Stimulated activated CD8-positive, alpha-beta memory T cell treated with anti-CD3 and anti-CD28 coated beads, Interleukin-4, amount 100 ng/mL, for 4 hours (primary cell): ENCODE measurements at places on chromosomes 5 and 9.

GRCh38 chr5:150130493-150130922 is 25.1 kb downstream of the PDGFRB start:
- no peak for DNase-seq

GRCh38 chr9:22064957-22065356 is 55.9 kb upstream of the CDKN2B start:
- DNase-seq, result no peak

GRCh38 chr9:3585606-3586005 is 59.8 kb upstream of the RFX3 start:
- no peak for DNase-seq

DNA sequence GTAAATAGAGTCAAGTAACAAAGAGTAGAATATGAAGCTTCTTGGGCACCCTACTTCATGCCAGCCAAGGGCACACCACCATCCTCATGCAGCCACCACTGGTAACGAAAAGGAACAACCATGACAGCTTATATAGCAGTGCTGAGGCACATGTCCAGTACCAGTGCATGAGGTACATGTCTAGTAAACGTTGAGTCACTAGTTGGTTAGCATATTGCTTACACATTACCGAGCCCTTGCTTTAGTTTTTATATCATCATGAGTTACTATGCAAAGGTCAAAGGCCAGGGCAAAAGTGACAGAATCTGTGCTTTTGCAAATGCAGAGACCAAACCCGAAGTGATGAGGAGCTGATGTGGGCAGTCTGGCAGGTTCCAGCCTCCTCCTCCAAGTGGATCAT is 147.1 kb upstream of the MAP1B start:
- no peak for DNase-seq

DNA sequence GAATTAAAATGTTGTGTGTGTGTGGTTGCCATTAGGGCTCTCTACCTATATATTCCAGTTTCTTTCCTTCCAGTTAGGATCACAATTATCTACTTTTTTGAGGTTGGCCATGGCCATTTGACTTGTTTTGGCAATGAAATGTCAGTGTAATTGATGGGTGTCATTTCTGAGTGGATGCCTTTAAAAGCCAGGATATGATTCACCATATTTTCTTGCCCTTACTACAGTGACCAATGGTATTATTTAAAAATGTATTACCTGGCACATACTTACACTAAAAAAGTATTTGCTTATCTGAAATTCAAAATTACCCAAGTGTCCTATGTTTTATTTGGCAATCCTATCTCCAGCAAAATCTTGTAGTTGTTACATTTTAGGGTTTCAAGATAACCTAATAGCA is 258.7 kb upstream of the ACTBL2 start:
- no peak for DNase-seq

GRCh38 chr5:141349917-141350619 is at the start of gene PCDHGB1:
Gene PCDHGB1 (plus strand): TSS chr5:141350099. CDS start chr5:141350261, 162 bp downstream.
- no peak for DNase-seq

- DNase-seq, result no peak
These were observed 159.1 kb upstream of the MAP1B start for GRCh38 chr5:71948206-71948605.

- DNase-seq, result no peak
These were observed 89.4 kb downstream of the ZNF474 start for GRCh38 chr5:122218778-122219177.

- no peak for DNase-seq
These were observed 95.5 kb upstream of the KCNN2 start for GRCh38 chr5:114266374-114266773.

DNA sequence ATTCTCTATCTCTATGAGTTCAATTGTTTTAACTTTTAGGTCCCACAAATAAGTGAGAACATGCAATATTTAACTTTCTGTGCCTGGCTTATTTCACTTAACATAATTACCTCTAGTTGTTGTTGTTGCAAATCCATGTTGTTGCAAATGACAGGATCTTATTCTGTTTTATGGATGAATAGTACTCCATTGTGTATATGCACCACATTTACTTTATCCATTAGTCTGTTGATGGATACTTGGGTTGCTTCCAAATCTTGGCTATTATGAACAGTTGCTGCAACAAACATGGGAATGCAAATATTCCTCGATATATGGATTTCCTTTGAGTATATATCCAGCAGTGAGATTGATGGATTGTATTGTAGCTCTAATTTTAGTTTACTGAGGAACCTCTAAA is 36.3 kb downstream of the MEGF9 start:
- DNase-seq, result no peak

DNA sequence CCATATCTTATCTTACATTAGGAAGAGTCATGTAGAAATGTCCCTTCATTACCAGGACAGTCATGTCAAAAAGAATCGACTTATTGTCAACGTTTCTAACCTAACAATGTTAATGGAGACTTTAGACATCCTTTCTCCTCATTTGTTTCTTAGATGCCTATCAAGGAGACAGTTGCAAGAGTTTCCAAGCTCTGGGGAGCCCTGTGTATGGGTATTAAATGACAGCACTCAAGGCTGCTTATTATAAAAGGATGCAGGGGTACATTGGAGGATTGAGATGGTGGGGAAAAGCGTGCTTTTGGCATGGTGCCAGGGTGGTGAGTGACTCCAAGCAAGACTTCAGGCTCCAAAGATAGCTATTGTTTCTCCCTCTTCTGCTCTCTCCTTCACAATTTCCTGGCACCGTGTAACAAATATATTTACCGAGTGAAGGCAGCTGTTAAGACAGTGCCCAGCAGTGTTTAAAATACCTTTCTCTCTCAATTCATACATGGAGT is 461.3 kb upstream of the CLINT1 start:
- no peak for DNase-seq

DNA sequence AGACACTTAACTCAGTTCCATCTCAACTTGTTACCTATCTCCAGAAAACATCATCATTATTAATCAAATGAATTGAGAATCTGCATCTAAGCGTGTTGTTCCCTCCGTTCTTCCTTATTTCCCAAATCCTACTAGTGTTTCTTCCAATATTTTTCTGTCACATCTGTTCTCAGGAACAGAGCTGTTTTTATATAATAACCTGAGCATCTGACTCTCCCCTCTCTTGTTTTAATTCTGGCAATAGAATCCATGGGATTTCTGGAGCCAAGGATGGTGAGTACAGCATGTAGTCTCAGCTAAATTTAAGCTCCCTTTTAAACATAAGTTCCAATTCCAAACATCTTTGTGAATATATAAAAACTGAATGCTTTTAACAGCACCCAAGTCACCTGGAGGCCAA is 558.3 kb downstream of the DTWD2 start:
- DNase-seq, result no peak

DNA sequence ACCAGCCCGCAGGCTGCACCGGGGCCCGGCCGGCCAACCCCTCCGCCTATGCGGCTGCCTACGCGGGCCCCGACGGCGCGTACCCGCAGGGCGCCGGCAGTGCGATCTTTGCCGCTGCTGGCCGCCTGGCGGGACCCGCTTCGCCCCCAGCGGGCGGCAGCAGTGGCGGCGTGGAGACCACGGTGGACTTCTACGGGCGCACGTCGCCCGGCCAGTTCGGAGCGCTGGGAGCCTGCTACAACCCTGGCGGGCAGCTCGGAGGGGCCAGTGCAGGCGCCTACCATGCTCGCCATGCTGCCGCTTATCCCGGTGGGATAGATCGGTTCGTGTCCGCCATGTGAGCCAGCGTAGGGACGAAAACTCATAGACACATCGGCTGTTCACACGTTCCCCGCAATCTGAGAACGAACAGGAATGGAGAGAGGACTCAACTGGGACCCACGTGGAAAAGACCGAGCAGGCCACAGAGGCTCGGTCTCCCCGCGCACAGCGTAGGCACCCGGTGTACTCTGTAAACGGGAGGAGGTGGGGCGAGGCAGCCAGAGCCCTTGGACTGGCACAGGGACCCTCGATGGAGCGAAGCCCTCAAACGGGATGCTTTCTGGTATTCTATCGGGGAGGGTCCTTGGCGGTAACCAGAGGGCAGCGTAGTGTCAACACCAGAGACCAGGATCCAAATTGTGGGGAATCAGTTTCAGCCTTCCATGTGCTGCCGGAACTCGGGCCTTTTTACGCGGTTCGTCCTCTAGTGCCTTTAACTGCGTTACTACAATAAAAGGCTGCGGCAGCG is 1.9 kb downstream of the FOXE1 start:
- DNase-seq, result no peak

DNA sequence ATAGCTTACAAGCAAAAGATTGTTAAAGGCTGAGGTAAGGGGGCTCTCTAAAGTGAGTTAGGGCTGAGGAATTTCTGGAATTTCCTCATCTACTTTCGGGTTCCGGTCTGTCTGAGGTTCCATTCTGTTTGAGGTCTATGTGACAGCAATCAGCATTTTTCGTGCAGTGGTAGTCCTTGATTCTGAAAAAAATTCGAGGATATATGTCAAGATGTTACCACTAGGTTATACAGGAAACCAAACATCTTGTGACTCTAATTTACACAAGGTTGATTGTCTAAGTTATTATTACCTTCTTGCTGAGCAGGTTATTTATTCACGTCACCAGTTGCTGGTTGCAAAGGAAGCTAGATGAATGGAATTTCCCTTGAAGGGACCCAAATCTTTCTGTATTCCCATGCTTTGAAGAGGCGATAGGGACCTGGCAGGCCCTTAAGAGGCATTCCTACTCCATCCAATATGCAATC is 35.2 kb downstream of the RLN2 start:
- no peak for DNase-seq

GRCh38 chr5:111472579-111472978 is 39.8 kb downstream of the STARD4 start:
- DNase-seq, result no peak

DNA sequence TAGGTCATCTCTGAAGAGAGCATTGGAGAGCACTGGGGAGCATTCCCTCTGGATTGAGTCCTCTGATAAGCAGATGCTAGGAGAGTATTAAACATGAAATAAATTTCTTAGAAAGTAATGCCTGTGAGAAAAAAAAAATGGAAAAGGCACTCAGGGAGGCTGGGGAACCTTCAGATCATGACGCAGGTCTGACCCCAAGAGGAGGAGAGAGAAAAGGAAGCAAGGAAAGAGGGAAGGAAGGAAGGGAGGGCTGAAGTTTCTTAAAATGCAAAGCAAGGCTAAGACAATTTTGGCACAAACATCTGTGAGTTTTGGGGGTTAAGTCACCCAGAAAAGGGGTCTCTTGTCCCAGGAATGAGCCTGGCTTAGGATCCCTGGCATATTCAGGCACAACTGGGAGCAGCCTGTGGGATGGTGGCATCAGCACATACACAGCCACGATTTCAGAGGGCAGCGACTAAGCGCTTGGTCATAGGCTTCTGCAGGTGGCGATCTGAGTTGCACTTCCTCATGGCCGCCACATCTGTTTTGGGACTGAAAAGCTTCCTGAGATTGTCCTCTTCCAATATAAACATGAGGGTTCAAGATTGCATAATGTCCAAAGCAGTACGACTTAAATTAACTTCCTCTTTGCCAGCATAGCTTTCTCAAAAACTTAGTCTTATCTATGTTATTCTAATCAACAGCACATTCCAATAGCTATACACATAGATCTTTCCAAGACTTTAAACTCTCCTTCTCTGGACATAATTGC is 692.7 kb downstream of the DNAH5 start:
- DNase-seq, result no peak
